Stimulated activated CD4-positive, alpha-beta T cell treated with anti-CD3 and anti-CD28 coated beads, Interleukin-1b, Interleukin-23, amount 100 ng/mL, for 1 hour (primary cell): ENCODE measurements at places on chromosomes 16 and 17.

- DNase-seq, result no peak
These were observed 122.3 kb upstream of the CIBAR2 start for GRCh38 chr16:85234310-85235204.

DNA sequence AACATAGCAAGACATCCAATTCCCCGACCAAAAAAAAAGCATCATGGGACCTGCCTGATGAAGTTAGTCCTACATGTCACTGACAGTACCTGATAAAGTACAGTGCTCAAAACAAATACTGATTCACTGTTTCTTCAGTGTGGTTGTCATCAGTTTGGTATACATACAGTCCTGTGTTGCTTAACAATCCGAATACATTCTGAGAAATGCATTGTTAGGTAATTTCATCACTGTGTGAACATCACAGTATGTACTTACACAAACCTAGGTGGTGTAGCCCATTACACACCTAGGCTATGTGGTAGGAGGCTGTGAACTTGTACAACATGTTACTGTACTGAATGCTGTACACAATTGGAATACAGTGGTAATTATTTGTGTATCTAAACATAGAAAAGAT is 19.0 kb upstream of the FA2H start:
- no peak for DNase-seq

GRCh38 chr16:60328152-60328551 is 1594.0 kb upstream of the GOT2 start:
- no peak for DNase-seq

DNA sequence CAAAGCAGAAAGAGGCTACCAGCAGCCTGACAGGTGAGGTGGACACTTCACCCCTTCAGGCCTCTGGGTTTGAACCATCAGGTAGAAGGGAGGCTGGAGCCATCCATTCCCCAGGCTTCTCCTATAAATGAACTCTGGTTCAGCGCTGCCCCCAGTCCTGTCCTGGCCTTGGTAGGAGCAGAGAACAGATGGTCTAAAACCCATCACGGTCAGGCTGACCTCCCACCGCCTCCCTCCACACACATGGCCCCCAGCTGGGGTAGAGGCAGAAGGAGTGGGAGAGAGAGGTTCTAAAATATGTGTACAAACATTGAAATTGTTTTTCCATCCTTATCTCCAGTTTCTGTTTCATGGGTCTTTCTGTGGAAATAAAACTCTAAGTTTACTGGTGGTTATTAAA is 59.7 kb upstream of the DNAJA2 start:
- DNase-seq, result no peak

GRCh38 chr16:59543641-59544040 is 809.5 kb upstream of the GOT2 start:
- DNase-seq, result no peak

DNA sequence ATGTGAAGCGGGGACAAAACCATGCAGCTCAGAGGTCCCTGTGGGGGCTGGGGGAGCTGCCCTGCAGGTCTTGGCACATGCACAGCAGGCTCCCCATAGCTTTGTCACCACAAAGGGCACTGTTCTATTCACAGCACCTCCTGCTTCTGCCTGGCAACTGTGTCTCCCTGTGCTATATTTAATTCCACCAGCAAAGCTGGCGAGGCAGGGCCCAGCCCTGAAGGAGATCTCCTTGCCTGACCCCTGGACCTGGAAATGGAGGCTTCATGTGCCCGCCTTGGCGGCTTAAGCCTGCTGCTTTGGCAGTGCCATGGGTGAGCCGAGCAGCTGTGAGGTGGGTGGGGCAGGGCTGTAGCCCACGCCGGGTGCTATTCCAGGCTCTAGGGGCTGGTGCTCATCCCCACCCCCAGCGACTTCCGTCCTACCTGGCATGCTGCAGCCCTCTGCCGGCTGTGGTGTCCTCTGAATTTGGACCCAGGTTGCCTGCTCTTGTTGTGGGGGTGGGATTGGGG is 6.8 kb downstream of the LDHD start:
- no peak for DNase-seq
